ENCODE measurements at places on chromosomes 2 and 18.

GRCh38 chr2:22897428-22897827, 487.6 kb upstream of the KLHL29 start:
- DNase-seq: no peak

GRCh38 chr2:65708086-65708485, 275.7 kb upstream of the SPRED2 start:
- no peak for DNase-seq

DNA sequence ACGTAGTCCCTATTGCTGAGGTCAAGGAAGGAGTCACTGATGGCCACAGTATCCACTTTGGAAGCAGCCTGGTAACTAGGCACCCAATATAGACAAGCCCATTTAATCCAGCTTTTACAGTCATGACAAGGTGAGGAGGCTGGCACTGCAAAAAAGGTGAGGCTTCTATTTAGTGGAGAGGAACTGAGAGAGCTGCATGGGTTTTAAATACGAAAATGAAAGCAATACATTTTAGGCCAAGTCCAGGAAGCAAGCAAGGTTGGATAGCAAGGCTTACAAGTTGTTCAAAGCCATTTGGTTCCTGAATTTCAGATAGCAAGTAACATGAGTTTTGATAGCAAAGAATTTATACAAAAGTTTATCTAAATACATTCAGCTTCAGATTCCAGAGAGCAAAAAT, 80.4 kb downstream of the SGPP2 start:
- DNase-seq: no peak

DNA sequence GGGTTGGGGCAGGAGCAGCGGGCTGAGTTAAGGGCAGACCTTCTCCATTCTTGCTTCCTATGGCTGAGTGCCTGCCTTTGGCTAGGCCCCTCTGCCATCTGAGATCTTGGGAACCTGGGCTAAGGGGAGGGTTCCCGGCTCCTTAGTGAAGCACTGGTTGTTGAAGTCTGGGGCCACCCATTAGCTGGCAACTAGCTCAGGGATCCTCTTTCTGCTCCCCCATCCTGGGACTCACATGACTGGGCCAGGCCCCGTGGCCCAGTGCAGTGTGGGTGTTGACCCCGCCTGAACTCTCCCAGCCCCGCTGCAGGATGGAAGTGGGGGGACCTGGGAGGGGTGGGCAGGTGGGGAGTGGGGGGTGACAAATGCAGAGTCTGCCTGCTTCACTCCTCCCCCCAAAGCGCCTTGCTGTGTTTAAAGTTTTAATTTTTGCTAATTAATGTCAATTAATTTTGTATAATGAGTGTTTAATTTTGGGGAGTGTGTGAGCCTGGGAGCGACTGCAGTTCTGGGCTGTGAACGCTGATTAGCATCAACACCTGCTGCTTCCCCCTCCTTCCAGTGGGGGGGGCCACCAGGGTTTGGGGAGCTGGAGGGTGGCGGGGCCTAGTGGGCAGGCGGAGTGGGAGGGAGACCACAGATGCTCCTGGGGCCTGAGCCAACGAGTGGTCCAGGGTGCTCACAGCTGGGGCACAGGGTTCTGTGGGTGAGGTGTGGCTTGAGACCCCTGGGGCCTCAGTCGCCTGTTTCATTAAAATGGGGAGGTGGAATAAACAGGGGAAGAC, 55.2 kb downstream of the EMX1 start:
- DNase-seq: no peak

DNA sequence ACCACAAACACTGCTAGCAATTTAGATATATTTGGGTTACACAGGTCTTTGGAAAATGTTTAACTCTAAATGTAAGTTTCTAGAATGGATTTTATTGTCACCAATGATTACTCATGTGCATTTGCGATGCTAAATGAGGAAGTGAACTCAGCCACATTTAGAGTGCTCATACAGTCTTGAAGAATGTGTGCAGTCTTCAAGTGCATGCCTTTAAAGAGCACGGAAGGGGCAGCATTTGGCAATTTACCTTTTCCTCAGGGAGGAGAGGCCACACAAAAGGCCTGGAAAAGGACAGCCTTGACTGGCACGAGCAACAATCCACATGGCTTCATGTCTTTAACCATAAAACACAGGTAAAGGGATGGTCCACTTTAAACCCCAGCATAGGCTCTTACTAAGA, 78.5 kb upstream of the STK17B start:
- DNase-seq: no peak

GRCh38 chr2:98771721-98772524, 41.0 kb upstream of the MGAT4A start:
- DNase-seq: no peak

GRCh38 chr2:239579524-239580198, 178.8 kb upstream of the HDAC4 start:
- no peak for DNase-seq

DNA sequence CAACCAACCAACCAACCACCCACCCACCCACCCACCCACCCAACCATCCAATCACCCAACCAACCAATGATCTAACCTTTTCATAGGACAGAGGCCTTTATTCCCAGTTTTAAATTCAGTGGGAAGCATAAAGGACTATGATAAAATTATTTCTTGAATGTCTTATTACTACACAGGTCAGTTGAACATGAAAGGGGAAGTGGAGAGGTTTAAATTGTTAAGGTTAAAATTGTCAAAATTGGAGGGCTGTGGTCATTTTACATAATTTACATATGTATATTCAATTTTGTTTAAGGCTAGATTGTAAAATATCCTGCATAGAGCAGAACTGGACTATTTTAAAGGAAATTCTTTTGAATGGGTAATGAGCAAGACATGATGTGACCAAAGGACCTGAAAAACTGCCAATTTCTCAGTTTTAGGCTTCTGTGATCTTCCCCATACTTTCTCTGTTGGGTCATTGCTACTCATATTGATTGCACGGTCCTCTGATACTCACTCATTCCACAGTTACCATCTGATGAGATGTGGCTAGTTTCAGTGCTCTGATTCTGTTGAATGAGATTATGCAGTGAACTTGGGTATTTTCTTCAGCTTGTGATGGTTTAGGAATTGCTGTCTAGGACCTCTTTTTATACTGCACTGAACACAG, 127.4 kb downstream of the PLCL1 start:
- no peak for DNase-seq
